ENCODE measurements at places on chromosomes 7 and 10. TPM values are rescaled to one million over a fixed set of nuclear protein-coding genes. Genes with fewer than 3 reads are reported as not detected.

Gene CAMK1D
- polyA plus RNA-seq, result 11.8 TPM

- no peak for DNase-seq
Observed at GRCh38 chr10:78600740-78601139, 468.0 kb upstream of the ZMIZ1 start.

DNA sequence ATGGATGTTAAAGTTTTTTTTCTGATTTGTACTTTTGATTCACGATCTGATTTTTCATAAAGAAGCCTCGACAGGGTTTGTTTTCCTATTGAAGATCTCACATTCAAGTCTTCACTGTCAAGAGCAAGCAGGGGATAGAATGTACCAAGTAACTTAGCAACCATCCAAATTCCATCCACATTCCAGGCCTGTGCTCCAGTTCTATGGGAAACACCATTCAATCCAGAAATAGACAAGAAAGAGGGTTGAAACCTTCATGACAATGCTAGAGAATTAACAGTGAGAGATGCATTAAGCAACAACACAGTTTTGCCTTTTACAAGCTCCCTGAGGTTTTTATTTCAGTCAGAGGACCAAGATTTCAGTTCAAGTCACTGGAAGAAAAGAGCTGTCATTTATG, 300.2 kb downstream of the NEBL start:
- DNase-seq, result peak; percentile 14

DNA sequence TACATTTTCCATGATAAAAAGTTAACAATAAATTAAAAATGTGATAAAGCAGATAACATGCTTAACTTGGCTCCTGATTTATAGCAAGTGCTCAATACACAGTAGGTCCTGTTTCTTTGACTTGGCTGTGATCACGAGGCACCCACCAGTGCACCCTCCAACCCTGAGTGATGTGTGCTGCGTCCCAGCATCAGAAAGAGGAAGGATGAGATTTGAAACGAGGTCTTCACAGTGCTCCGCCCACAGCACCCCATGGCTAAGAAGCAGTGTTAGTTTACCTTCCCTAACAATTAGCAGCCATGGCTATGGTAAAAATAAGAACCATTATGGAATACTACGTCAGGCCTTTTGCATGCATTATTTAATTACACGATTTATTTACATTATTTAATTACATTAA, 292.0 kb upstream of the ZMIZ1 start:
- DNase-seq, result no peak

- DNase-seq, result no peak
Observed at GRCh38 chr10:8349610-8350249, 295.2 kb downstream of the GATA3 start.

GRCh38 chr7:152132812-152133211, 107.3 kb downstream of the GALNT11 start:
- no peak for DNase-seq

Gene FKBP6
- polyA plus RNA-seq, result 0.64 TPM

DNA sequence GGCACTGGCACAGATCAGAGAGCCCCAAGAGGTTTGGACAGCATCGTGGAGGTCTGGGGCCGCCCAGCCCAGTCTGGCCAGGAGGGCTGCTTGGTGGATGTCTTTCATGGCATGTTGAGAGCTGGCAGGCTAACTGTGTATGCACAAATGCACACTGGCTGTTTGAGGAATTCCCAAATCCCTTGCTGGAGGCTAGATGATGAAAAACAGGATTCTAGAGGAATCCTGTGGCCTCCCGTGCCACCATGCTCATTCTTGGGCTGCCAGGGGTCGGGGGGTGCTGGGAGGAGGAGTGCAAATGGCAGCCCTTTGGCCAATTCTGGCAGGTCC, 26.5 kb downstream of the LEP start:
- DNase-seq, result no peak

Gene SPDYE1
- polyA plus RNA-seq, result 1.8 TPM

Measured in renal pelvis (tissue), 12 donors.